ENCODE measurements at places on chromosomes 3 and 15. TPM values are rescaled to one million over a fixed set of nuclear protein-coding genes. Genes with fewer than 3 reads are reported as not detected.

Gene SERINC4
- total RNA-seq: not detected

Gene TF
- not detected for total RNA-seq

Gene ISLR
- not detected for total RNA-seq

Gene IMPG2
- 0.84 TPM for total RNA-seq

Gene CD200
- 6.9 TPM for total RNA-seq

Gene TEX55
- total RNA-seq: not detected

Gene STXBP5L
- total RNA-seq: not detected
